A549 treated with Mapracorat at 1 μM for 4 hours (cell line): ENCODE measurements at places on chromosomes 3 and 15. TPM values are rescaled to one million over a fixed set of nuclear protein-coding genes. Genes with fewer than 3 reads are reported as not detected.

IL17RE gene
- 1.2 to 1.7 TPM (median 1.4 TPM) in 5 replicates for total RNA-seq

TM6SF1 gene
- not detected in 5 replicates for total RNA-seq

ISG20 gene
- 32.2 to 42.8 TPM (median 42.0 TPM) in 5 replicates for total RNA-seq

LOXL1 gene
- 0.38 to 0.90 TPM (median 0.81 TPM) in 5 replicates for total RNA-seq

SRGAP3 gene
- total RNA-seq = 0.67 to 1.4 TPM (median 0.82 TPM) in 5 replicates

SSUH2 gene
- total RNA-seq = 0.62 to 1.0 TPM (median 0.70 TPM) in 5 replicates

FSIP1 gene
- total RNA-seq = 0.70 to 1.1 TPM (median 0.89 TPM) in 5 replicates

RPP14 gene
- 9.0 to 12.6 TPM (median 10.8 TPM) in 5 replicates for total RNA-seq

ARF4 gene
- 158 to 171 TPM (median 162 TPM) in 5 replicates for total RNA-seq

CFAP100 gene
- not detected in 5 replicates for total RNA-seq

AAGAB gene
- total RNA-seq = 62.7 to 69.6 TPM (median 65.9 TPM) in 5 replicates

A4GNT gene
- total RNA-seq = not detected in 5 replicates

RASL12 gene
- 0.10 to 0.16 TPM (median 0.12 TPM) in 5 replicates for total RNA-seq

CLDN16 gene
- total RNA-seq = 0.16 TPM in 1 of 5 replicates, not detected in the others

P2RY12 gene
- total RNA-seq = not detected in 5 replicates

PPM1L gene
- 0.42 to 0.78 TPM (median 0.59 TPM) in 5 replicates for total RNA-seq

APBA2 gene
- total RNA-seq = 15.5 to 20.7 TPM (median 17.9 TPM) in 5 replicates

CHST13 gene
- 0.40 to 1.3 TPM (median 0.85 TPM) in 5 replicates for total RNA-seq

FBLN2 gene
- 1.6 to 3.5 TPM (median 2.1 TPM) in 5 replicates for total RNA-seq

RPL39L gene
- 48.7 to 53.7 TPM (median 51.6 TPM) in 5 replicates for total RNA-seq

HCLS1 gene
- total RNA-seq = 0.06 to 0.24 TPM (median 0.10 TPM) in 4 of 5 replicates, not detected in the other

SERPINI2 gene
- total RNA-seq = not detected in 5 replicates

USP19 gene
- 17.2 to 23.8 TPM (median 23.3 TPM) in 5 replicates for total RNA-seq

SLC35G2 gene
- total RNA-seq = 26.5 to 31.1 TPM (median 28.0 TPM) in 5 replicates

C3orf70 gene
- total RNA-seq = 0.02 to 0.05 TPM (median 0.04 TPM) in 3 of 5 replicates, not detected in the others

EPHA3 gene
- not detected in 5 replicates for total RNA-seq
